ENCODE measurements at places on chromosomes 2 and 18. TPM values are rescaled to one million over a fixed set of nuclear protein-coding genes. Genes with fewer than 3 reads are reported as not detected.

GRCh38 chr2:8412586-8412985 is 269.3 kb upstream of the ID2 start:
- DNase-seq: peak; percentile 67

The LTBP1 gene
- total RNA-seq: 48.9 TPM

- no peak for DNase-seq
Measured at GRCh38 chr18:74013955-74014354, 133.7 kb downstream of the FBXO15 start.

DNA sequence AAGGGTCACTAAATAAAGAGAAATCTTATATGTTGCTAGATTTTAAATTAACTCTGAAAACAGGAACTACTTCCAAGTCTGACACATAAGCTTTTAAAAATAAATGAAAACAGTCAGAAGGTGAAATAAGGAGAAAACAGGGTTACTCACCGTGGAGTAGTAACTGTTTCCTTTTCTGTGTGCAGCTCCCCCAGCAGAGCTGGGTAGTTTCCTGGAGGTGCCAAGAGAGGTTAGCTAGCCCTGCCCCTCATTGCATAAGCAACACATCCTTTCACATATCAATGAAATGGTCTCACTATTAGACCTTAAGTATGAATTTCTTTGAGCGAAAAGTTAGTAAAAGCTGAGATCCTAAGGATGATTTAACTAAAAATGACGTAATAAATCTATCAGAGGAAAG is 54.0 kb upstream of the GPR75 start:
- DNase-seq: no peak

- DNase-seq: no peak
Measured at GRCh38 chr2:28993206-28993960, 12.3 kb downstream of the TOGARAM2 start.

DNA sequence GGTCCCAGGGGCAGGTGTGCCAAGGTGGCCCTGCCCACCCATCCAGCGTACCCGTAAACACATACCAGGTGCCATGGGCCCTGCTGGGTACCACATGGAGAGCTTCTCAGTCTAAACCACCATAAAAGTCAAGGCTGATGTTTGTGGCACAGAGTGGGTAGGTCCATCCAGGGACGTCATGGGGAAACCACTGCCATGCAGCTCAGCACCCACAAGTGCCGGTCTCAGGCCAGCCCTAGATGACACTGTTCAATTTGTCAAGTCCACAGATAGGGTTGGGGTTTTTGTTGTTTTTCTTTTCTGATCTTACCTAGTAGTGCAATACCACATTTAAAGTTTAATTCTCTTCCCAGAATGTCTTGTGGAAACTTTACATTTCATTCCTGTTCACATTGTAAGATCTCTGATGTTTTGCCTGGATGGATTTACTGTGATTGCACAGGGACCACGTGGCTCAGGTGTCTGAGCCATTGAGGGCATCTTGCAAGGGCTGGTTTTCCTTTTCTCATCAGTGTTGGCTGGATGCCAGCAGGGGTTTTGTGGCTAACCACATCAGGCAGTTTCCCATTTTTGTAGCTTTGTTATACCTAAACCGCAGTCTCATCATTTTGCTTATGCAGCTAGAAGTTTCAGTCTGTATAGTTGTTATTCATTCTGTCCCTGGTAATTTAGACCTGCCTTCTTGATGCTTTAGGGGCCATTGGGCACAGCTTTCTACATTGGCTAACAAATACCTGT is 64.7 kb downstream of the STK25 start:
- peak; percentile 71 for DNase-seq

The E2F6 gene
- 14.1 TPM for total RNA-seq

GRCh38 chr2:38160516-38160915 is 84.6 kb upstream of the CYP1B1 start:
- no peak for DNase-seq

DNA sequence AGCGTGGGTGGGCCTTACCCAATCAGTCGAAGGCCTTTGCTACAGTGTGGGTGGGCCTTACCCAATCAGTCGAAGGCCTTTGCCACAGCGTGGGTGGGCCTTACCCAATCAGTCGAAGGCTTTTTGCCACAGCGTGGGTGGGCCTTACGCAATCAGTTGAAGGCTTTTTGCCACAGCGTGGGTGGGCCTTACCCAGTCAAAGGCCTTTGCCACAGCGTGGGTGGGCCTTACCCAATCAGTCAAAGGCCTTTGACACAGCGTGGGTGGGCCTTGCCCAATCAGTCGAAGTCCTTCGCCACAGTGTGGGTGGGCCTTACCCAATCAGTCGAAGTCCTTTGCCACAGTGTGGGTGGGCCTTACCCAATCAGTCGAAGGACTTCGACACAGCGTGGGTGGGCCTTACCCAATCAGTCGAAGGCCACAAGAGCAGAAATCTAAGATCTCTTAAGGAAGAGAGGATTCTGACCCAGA is 16.3 kb upstream of the GAL3ST2 start:
- peak; percentile 49 for DNase-seq

The CDH19 gene
- total RNA-seq: 160 TPM

- DNase-seq: no peak
Measured at GRCh38 chr2:158079672-158080071, 22.0 kb upstream of the UPP2 start.

The RIF1 gene
- total RNA-seq: 70.8 TPM

- no peak for DNase-seq
Measured at GRCh38 chr2:98308068-98308467, 38.2 kb upstream of the CNGA3 start.

DNA sequence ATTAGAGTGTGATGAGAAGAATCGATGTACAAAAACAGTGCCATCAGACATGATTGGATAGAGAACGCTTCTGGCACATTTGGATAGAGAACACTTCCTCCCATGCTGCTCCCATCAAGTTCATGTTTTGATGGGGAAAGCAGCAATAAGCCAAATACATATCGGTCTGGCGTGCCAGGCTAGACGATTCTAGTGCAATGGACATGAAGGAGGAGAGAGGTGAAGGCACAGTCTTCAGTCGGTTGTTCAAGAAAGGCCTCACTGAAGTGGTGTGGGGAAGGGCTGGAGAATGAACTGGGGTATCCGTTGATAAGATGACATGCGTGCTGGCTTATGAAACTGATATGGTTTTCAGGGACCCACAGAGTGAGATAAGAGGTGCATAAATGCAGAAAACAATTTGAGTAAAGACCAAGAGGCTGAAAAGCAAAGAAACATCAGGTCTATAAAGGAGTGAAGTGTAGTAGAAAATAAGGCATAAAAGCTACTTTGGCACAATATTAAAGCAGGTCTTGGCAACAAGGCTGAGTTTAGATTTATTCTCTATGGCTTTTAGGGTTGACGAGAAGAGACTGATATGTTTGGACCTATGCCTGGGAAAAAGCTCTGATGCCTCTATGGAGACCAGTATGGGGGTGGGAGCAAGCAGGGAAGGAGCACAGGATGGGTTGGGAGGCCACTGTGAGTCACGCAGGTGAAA is 117.6 kb upstream of the PIEZO2 start:
- no peak for DNase-seq

DNA sequence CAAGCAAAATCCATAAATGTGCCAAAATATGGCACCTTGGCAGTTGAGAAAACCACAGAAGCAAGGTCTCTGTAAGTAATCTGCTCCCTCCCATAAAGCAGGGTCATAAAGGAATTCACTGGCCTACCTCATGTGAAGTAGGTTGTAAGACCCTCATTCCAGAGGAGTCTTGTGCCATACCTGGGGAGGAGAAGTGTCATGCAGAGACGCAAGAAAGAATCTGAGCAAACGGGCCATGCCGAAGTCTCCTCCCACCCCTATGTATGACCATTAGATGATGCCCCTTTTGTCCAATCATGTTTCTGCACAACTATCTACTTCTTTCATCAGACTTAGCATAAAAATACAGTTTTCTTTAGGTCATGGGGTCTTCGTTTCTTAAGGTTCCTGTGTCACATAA is 14.6 kb downstream of the NMUR1 start:
- no peak for DNase-seq

DNA sequence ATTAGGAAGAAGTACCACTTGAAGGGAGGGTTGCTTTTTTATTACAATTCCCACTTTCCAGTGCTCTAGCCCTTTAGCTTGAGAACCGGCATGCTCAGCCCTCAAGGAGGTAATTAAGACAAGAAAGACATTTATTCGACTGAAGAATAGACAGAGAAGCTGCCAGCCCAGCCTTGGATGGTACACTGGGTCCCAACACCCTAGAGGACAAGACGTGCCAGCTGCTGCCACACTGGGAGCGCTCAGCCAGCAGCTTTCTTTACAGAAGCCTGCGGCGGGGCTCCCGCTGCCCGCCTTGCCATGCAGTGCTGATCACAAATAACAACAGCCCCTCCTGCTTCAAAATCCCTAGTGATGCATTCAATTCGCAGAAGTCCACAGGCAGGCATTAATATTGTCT is 746.3 kb upstream of the RAB6C start:
- no peak for DNase-seq

The CENPA gene
- total RNA-seq: 0.31 TPM

The FAM210A gene
- 15.1 TPM for total RNA-seq

GRCh38 chr18:45761512-45762114 is 37.6 kb downstream of the SLC14A1 start:
- DNase-seq: no peak

DNA sequence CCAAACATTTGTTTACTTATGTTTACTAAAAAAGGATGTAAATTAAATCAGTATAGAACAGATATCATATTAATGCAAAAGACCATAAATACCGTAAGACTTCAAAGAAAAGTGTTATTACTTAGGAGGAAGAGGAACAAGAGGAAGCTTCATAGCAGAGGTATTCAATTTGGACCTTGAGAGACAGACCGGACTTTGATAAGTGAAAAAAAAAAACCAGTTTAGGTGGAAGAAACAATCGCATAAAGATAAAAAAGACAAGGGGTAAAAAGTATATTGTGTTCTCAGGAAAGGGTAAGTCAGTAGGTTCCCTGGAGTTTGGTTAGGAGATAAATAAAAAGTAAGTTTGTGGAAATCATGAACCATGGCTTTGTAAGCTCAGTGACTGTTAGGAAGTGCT is 17.6 kb downstream of the PELI1 start:
- DNase-seq: no peak

- no peak for DNase-seq
Measured at GRCh38 chr2:133490411-133490980, 77.8 kb downstream of the NCKAP5 start.

DNA sequence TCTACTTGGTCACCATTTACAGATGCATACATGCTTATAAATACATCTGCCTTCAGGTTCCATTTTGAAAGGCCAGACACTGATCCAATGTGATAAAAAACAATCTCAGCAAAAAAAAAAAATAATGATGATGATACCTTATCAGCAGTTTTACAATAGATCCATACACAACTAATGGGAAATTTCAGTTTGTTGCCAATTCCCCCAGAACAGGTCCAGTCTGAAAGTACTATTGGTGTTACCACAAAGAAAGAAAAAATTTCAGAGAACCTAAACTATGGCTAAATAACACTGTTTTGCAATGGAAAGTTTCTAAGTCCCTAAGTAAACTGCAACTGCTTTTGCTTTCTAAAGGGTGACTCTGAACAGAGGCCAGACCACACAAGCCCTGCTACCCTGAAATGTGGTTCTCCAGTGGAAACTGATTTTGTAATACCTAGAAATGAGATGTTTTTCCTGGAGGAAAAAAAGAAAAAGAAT is 54.1 kb downstream of the LPIN2 start:
- DNase-seq: no peak

- DNase-seq: no peak
Measured at GRCh38 chr18:49161627-49162026, 210.9 kb upstream of the SMAD7 start.

GRCh38 chr2:240363746-240364581 is 71.5 kb upstream of the GPC1 start:
- DNase-seq: no peak

The KIAA2012 gene
- total RNA-seq: not detected
